ENCODE measurements at places on chromosomes 3 and 15. TPM values are rescaled to one million over a fixed set of nuclear protein-coding genes. Genes with fewer than 3 reads are reported as not detected.

GOLGA6D gene
- not detected for total RNA-seq

GABRG3 gene
- not detected for total RNA-seq

SEMA3G gene
- total RNA-seq: 0.21 TPM

AGBL1 gene
- not detected for total RNA-seq

EEFSEC gene
- total RNA-seq: 12.6 TPM

GPR62 gene
- not detected for total RNA-seq

TRIM42 gene
- total RNA-seq: not detected

MASP1 gene
- total RNA-seq: 0.48 TPM

ARMC8 gene
- total RNA-seq: 42.5 TPM

CFAP91 gene
- total RNA-seq: 3.3 TPM
